ENCODE measurements at places on chromosomes 2 and 18.

GRCh38 chr2:120979921-120980320 is 244.3 kb downstream of the GLI2 start:
- DNase-seq, result no peak

GRCh38 chr18:10508591-10508990 is 17.2 kb upstream of the NAPG start:
- no peak for DNase-seq

DNA sequence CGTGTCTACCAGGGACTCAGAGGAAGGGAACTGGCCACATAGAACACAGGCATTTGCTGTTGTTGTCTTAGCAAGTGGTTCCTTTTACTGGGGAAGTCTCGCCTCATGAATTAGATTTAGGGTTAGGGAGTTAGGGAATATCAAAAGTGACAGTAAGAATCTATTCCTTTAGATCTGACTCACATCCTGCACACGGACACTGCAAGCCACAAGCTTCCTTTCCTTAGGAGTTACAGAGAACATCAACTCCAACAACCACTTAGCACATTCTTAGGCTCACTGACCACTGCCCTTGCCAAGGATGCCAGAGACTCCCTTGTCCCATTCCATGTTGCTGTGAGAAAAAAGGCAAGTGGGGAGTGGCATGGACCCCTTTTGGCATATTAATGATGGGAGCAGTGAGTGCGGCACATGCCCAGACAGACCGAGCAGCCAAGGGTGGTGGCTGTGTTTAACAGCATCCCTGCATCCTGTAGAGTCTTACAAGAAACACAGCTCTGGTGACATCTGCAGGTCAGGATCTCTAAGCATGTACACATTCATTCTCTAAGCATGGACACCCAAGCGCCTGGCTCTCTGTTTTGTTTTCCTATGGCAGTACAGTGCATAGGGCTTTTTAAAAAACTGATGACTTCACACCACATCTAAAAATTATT is 745.6 kb upstream of the RAB6C start:
- DNase-seq, result no peak

DNA sequence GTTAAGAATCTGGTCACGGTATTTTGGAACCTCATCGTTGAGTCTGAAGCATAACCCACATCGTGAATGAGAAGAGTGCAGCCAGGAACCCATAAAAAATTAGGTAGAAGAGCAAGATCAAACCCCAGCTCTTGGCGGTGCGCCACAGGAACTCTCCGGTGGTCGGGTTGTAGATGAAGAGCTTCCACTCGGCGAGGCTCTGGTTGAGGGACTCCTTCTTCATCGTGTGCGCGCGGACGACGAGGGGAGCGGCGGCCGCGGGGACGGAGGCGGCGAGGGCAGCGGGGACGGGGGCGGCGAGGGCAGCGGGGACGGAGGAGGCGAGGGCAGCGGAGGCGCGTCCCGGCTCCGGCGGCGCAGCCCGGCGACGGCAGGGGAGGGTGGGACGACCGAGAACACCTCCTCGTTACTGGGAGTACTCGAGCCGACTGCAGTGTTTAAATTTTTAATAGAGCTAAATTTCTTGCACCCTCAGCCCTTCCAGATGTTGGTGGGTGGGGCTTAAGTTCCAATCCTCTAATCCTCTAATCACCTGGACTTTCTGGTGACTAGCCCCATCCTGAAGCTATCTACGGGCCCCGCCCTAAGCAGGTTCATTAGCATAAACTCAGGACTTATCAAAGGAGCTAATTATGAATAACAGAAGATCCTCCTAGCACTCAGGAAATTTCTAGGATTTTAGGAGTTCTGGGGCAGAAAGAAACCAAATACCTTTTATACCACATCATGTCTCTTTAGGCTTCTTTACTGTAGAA is 20.4 kb upstream of the PAPOLG start:
- no peak for DNase-seq

DNA sequence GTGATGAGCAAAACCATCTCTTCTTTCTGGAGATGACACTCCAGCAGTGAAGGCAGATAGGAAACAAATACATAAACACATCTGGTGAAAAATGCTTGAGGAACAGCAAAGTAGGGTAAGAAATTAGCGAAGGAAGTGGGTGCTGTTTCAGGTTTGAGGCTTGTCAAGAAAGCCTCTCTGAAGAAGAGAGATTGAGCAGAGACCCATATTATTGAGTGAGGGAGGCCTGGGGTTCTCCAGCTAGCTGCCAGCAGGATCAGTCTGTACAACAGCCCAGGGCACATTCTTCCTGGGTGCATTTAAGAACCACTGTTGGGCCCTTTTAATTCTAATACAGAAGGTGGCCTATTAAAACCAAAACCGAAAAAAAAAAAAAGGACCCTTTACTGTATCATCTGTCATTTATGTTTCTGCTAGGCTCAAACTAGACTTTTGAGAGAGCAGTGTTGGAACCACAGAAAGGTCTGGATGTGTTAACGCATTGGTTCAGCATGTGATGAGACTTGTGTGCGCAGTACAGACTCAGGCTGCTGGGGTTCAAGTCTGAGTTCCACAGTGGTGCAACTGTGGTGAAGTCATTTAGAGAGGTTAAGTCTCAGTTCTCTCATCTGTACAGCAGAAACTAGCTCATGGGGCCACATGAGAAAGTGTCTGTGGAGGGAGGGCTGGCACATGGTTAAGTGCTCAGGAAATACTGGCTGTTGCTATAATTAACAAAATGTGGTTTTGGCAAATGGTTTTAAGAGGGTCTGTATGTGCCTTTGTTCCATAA is 28.9 kb downstream of the MGAT5 start:
- DNase-seq, result no peak

DNA sequence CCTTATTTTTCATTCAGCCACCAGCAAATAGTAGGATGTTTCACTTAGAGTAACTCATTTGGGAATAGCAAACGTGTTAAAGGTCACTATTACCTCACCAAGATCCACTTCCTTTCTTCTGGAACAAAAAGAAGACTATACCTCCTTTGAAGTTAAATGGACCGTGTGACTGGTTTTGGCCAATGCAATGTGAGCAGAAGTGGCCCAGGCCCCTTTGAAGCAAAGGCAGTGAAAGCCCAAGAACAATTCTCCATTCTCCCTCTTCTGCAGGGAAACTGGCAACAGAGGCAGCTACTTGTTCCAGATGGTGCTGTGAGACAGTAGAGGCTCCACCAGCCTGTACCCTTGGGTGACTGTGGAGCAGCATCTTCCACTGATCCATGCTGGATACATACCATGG is 11.3 kb upstream of the MALL start:
- no peak for DNase-seq

GRCh38 chr2:238898534-238899281 is 50.8 kb downstream of the TWIST2 start:
- DNase-seq, result no peak

DNA sequence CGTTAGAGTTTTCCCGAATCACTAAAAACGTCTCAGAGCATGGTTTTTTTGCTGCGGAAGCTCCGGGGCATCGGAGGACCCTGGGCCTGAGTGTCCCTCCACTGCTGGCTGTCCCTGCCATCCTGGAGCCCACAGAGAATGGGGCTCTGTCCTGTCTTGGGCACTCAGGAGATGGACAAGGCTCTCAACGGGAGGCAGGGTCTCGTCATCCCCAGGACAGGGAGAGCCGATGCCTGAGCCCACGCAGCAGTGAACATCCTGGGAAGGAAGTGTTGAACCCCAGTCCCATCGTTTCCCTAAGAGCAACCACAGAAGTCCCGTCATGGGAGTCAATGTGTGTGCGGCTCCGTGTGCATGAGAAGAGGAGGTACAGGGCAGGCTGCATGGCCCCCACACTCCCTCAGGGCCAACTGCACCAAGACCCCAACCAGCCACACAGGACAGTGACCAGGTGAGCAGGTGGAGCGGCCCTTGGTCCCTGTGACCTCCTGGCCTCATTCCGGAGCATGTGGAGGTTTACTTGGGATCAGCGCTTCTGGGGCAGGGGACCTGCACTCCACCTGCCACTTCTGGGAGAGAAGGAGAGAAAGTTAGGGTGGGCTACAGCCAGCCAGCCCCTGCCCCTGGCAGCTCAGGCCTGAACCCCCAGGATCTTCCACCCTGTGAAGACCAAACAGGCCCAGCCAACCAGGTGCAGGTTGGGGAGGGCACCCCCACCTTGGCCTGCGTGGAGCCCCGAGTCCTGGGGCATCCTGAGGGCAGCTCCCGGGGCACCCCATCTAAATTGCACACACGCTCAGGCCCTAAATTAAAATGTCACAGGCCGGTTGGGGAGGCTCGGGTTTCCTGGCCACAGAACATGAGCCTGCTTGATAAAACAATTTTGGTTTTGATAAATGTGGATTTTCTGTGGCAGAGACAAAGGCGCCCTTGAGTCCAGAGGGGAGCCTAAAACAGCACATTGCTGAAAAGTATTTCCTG is 3.1 kb upstream of the SNED1 start:
- DNase-seq, result no peak

- DNase-seq, result no peak
Measured at GRCh38 chr2:119606674-119607073, 62.4 kb downstream of the CFAP221 start.

DNA sequence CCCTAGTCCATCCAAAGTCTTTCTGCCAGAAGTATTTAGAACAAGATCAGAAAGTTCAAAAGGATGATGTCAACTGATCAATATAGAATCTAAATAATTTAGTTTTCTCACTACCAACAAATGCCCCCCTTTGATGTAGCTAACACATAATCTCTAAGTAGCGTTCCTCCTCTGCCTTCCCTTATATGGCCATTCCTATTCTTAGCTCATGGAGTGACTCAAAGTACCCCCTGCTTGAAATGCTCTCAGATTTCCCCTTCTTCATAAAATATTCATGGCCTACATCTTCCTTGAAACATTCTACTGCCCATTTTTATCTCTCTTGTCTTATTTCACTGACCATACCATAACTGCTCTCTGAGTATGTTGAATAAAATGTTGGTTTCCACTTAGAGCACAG is 151.5 kb downstream of the UPP2 start:
- no peak for DNase-seq

- no peak for DNase-seq
Measured at GRCh38 chr2:218863021-218863520, 3.5 kb downstream of the WNT6 start.

DNA sequence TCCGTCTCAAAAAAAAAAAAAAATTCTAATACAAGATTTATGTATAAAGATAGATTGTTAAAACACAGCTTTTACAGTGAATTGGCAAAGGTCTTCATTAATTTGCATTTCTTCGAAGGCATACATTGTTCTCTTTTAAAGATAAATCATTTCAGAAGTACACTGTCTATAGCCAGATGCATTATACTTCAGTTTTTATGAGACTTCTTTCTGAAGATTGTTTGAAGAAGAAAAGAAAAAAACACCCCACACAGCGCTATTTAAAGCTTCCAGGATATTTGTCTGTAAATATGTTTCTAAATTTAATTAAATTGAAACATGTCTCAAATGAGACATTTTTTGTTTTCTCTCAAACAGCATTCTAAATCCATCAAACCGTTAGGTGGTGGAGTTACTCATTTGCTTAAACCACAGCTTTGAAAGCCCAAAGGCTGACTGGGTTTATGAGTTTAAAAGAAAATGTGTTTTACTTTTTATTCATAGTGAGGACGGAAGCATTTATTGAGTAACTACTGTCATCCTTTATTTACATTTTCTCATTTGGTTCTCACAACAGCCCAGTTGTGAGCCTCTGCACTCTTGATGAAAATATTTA is 42.4 kb upstream of the C1GALT1C1L start:
- no peak for DNase-seq

DNA sequence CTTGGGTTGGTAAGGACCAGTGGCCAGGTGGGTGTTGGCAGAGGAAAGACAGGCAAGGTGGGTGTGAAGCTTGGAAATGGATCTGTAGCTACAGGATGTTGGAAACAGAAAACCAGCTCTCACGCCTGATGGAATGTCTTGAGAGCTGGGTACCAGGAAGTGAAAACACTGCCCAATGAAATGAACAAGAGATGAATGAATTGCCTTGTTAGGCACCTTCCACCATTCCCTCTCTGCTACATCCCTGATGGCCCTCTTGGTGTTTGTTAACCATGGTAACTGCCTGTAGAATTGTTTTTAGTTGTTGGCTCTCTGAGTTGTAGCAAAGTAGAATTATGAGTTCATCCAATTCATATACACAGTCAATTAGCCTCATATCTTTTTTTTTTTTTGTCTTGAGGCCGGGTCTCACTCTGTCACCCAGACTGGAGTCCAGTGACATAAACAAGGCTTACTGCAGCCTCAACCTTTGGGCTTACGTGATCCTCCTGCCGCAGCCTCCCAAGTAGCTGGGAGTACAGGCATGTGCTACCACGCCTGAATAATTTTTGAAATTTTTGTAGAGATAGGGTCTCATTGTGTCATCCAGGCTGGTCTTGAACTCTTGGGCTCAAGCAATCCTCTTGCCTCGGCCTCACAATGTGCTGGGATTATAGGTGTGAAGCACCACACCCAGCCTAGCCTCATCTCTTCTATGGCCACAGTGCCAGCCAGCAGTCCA is 9.5 kb downstream of the KCMF1 start:
- DNase-seq, result no peak
